ENCODE measurements at places on chromosomes 3 and 15. TPM values are rescaled to one million over a fixed set of nuclear protein-coding genes. Genes with fewer than 3 reads are reported as not detected.

GRCh38 chr15:101368086-101368780 lies 73.2 kb upstream of the SNRPA1 start:
- no peak for DNase-seq

- DNase-seq, result no peak
Observed at GRCh38 chr15:79884204-79884596, 12.6 kb downstream of the MTHFS start.

DNA sequence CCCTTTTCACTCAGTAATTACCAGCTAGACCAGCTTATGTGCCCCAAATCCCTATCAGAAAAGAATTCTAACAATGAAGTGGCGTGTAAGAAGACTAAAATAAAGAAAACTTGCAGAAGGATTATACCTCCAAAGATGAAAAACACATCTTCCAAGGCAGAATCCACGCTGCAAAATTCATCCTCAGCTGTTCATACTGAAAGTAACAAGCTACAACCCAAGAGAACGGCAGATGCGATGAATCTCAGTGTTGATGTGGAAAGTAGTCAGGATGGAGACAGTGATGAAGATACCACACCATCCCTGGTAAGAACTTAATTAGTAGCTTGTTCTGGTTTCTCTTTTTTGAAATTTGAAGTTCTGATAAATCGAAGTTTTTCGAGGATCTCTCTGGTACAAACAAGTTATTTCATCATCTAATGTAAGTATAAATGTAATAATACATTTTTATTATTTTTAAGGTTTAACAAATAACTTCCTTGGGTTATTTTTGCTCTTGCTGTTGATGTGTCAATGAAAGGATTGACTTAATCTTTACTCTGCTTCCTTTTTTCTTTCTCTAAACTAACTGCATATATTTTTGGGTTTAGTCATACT lies 1.4 kb downstream of the WDR76 start:
- DNase-seq, result no peak

SGO1 gene
- total RNA-seq, result 5.0 TPM

- DNase-seq, result no peak
Observed at GRCh38 chr15:66941108-66941711, 124.2 kb upstream of the SMAD3 start.

DNA sequence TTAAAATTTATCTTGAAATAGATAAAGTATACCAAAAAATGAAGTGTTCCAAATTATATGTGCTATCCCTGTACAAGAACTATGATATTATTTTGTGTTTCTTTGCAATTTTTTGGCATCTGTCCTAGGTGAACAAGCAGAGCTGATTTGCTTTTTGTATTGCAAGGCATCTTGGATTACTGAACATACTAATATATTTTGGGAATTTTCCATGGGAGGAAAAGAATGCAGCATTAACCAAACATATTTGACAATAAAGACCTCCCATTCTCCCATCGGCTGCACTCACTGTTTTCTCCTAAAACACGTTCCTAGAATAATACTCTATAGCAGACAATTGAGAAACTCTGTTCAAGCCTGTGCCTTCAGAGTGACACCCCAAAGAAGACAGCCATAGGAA lies 265.1 kb upstream of the ALCAM start:
- no peak for DNase-seq

CLDN1 gene
- total RNA-seq, result 13.1 TPM

GRCh38 chr3:29705906-29706844 lies 425.3 kb downstream of the RBMS3 start:
- no peak for DNase-seq

DNA sequence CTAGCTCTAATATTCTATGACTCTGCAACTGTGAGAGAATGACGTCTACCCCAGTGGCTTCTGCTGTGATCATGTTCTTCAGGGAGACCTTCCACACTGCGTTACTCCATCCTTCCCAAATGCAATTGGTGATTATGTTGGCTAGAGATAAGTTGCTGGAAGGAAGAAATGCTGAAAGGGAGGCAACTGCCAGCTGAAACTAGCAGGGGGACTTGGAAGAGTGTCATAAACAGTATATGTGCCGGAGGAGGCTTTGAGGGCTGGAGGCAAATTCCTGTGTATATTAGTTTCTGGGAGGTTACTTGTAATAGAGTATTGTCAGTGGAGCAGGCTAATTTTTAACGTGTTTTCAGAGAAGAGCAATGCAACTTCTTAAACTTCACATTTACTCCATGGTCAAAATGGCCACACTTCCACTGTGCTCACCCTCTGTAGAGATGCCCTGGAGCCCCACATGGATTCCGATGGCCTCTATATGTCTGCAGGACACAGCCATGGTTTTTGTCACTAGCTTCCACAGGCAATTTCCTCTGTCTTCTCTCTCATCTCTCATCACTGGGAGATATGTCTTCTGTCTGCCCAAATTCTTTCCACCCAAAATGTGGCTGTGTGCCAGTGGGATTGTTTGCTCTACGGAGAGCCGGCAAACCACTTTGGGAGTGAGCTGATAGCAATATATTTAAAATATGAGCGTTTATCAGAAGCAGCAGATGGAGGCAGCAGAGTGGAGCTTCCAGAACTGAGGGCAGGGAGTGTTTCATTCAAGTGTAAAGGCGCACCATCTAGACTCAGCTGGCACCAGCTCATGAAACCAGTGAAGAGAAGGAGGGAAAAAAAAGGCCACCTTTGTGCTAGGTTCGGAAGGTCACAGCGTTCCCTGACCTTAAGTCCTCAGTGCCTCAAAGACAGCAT lies 13.3 kb upstream of the CD47 start:
- DNase-seq, result no peak

- no peak for DNase-seq
Observed at GRCh38 chr3:94226078-94226477, 163.2 kb downstream of the NSUN3 start.

DNA sequence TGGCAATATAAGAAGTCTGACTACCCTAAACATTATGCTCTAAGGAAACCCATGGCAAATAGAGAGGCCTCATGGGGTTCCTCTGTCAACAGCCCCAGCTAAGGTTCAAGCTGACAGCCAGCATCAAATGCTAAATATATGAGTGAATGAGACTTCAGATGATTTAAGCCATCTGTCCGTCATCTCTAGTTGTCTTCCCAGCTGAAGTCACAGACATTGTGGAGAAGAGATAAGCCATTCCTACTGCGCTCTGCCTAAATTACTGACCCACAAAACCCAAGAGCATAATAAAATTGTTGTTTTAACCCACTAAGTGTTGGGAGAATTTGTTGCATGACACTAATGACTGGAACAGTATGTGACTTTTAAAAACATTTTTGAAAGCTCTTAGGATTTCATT lies 87.3 kb upstream of the IGSF10 start:
- DNase-seq, result no peak

ARL6IP5 gene
- total RNA-seq, result 121 TPM

MUC4 gene
- not detected for total RNA-seq

DNA sequence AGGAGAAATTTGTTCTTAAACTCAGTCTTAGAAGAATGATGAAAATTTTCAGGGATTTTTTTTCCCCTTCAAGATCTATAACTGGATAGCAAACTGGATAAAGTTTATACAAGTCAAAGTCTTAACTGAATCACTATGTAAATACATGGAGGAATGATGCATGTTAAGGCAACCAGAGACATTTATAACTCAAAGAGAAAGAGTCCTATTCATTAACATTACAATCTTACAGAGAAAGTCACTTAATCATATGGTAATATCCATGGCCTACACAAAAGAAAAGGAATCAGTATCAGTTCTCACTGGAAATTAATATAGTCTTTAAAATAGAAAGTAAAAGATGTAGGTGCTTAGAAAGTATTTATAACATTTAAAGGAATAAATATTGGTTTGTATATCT lies 869.1 kb downstream of the TBL1XR1 start:
- no peak for DNase-seq

All from chondrocyte (in vitro differentiated cells).